ENCODE measurements at places on chromosomes 4 and X.

DNA sequence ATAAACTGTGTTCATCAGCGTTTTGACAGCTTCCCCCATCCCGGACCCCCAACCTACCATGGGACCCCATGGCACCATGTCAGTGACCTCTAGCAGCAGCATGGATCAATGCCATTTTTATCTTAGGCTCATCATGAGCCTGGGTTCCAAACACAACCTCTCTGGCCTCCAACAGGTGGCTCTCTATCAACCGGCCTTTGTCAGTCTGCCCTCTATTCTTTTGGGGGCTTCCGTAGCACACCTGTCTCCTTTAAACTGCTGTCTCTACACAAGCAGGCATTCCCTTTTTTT lies 721 bp upstream of the TMEM150C start:
- no peak for DNase-seq

DNA sequence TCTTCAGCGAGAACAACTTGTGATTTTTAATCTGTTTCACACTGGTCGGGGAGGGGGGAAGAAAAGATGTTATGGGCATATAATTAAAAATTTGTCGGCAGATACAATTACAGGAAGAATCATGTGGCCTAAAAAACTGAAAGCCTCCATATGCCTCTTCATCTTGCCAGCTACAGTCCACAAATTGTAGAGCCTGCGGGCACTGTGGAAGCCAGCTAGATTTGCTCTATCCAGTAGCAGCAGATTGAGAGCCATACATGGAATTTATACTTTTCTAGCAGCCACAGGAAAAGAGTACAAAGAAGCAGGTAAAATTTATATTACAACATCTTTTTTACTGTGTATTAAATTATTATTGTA lies 147.3 kb downstream of the TBL1X start:
- DNase-seq, result no peak

GRCh38 chr4:101035487-101035886 lies 311.8 kb downstream of the PPP3CA start:
- DNase-seq, result no peak

DNA sequence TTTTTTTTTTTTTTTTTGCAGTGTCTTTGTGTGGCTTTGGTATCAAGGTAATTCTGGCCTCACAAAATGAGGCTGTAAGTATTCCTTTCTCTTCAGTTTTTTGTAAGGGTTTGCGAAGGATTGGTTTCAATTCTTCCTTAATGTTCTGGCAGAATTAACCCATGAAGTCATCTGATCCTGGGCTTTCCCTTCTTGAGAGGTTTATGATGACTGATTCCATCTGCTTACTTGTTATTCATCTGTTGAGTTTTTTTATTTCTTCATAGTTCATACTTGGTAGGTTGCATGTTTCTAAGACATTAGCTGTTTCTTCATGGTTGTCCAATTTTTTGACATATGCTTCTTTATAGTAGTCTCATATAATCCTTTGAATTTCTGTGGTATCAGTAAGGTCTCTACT lies 181.4 kb upstream of the PDE5A start:
- DNase-seq, result no peak

GRCh38 chr4:25538430-25538829 lies 117.2 kb upstream of the SLC34A2 start:
- DNase-seq, result no peak

- no peak for DNase-seq
Observed at GRCh38 chr4:81921751-81922159, 450.0 kb upstream of the RASGEF1B start.

DNA sequence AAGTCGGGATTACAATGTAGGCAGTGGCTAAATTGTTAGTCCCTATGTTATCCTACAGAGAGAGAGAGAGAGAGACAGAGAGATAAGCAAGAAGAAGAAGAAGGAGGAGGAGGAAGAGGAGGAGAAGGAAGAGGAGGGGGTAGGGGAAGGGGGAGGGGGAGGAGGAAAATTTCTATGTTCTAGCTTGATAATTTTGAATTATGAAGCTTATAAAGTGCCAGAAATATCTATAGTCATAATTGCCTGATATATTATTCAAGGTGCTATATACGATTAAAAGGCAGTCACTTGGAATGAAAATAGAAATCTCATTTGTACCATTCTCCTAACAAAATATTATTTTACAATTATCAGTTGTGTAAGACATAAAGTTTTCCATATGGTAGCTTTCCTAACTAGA lies 122.4 kb upstream of the PRR32 start:
- DNase-seq, result no peak

- no peak for DNase-seq
Observed at GRCh38 chrX:23127586-23127985, 127.8 kb downstream of the DDX53 start.

DNA sequence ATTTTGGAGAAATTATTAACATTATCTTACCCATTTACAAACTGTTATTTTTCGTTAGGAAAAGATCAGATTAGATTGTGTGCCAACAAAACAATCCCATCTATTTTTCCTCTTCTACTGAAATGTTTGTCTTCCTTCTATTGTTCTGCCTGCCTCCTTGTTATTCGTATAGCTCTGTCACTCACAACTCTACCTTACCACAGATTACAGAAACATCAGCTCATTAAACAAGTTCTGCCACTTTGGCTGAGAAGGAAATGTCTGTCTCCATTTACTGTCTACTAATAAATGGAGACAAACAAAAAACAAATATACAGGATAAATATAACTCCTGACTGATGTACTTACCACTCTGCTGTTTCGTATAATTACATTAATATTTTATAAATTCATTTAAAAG lies 211.4 kb downstream of the ENOX2 start:
- no peak for DNase-seq

All from AML-193 (cell line).